ENCODE measurements at places on chromosomes 12 and 14.

DNA sequence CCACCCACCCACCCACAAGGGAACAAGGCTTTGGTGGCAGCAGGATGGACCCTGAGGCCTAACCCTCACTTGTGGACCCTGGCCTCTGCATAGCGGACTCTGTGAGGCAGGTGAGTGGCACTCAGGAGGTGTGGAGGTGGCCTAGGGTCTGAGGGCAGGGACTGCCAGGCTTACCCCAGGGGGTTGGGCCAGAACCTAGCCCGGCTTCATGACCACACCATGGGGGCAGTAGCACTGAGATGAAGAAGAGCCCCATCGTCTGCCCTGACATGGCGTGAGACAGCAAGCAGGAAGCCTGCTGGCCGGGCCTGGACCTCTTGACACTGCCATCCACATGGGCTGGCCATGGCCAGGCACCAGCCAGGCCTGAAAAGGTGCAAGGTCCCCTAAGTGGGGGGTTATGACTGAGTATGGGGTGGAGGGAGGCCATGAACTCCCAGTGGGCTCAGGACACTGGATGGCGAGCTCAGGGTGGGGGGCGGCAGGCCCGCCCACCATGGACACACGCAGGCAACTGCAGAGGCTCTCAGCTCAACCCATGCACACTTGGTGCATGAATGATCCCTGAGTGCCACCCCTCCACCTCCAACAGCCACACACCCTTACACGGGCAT, 29.3 kb downstream of the JAG2 start:
- no peak for DNase-seq

DNA sequence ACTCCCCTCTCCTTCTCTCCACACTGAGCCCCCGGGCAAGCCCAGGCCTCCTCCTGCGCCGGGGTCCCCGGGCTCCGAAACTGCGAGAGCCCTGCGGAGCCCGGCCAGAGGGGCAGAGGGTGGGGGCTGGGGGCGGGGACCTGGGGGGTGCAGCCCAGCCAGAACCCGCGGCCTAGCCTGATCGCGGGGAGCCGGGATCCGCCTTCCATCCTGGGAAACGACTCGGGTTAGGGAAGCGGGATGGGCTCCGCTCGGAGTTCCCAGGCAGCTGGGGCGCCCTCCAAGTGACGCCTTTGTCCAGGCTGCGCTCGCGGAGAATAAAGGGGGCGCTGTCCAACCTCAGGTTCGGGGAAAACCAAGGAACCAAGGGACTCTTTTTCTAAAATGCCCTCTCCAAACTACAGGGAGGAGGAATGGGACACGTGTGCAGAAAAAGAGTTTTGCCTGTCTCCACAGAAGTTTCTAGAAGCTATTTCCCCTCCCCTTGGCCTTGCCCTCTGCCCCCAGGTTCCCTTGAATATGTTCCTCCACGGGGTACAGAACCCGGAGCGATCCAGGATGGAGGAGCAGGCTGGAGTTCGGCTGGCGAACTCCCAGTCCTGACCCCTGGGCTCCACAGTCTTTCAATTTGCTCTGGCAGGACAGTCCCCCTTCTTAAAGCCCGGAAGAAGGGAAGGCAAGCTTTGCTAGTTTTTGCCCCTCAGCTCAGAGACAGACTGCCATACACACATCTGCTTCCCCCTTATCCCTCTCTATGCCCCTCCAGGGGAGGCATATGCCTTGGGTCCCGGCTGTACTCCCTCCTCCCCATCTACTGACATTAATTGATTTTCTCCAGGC, 13.9 kb downstream of the NKX2-1 start:
- no peak for DNase-seq

- peak; percentile 77 for DNase-seq
These were observed 8.3 kb downstream of the PROX2 start for GRCh38 chr14:74867673-74868072.

- no peak for DNase-seq
These were observed 10.7 kb upstream of the OR8S1 start for GRCh38 chr12:48514728-48515127.

DNA sequence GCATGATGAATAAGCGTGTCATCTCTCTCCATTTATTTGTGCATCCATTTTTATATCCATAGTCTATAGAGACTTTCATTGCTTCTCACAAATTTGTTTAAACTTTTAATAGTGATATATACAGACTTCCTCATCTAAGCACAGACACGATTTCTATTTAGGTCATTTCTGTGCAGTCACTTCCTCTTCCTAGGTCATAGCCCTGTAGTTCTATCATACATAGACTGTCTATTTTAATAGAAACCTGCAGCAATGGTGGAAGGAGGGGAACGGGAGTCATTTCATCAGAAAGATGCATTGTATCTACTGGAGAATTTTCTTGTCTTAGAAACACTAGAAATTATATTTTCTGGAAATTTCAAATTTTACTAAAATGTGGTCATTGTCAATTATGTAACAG, 133.4 kb upstream of the FGD4 start:
- DNase-seq = no peak

- no peak for DNase-seq
These were observed 450.6 kb upstream of the LMO3 start for GRCh38 chr12:17056546-17056945.

- DNase-seq = no peak
These were observed 2.5 kb downstream of the SCN8A start for GRCh38 chr12:51593539-51593938.

DNA sequence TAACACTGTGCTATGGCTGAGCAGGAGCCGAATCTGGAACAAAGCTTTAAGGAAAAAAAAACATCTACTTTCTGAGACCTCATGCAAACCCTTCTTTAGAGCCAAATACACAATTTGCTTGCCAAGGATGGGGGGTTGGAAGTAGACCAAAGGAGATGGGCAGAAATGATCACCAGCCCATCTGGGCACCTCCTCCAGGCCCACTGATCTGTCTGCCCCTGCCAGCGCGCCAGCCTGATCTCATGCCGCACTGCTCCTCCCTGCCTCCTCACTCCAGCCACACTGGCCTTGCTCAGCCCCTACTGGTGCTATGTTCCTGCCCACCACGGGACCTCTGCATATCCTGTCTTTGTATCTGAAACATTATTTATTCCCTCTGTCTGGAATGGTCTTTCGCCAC, 24.8 kb upstream of the RAB35 start:
- DNase-seq = peak; percentile 68

GRCh38 chr12:32031109-32031508, 71.9 kb downstream of the RESF1 start:
- DNase-seq = no peak

- no peak for DNase-seq
These were observed 9.0 kb upstream of the LRTM2 start for GRCh38 chr12:1811281-1811947.

- DNase-seq = no peak
These were observed 37.6 kb downstream of the SERPINA3 start for GRCh38 chr14:94649543-94650443.
